ENCODE measurements at places on chromosomes 4 and X.

- DNase-seq: no peak
Measured at GRCh38 chr4:76504613-76505465, 69.8 kb downstream of the SHROOM3 start.

DNA sequence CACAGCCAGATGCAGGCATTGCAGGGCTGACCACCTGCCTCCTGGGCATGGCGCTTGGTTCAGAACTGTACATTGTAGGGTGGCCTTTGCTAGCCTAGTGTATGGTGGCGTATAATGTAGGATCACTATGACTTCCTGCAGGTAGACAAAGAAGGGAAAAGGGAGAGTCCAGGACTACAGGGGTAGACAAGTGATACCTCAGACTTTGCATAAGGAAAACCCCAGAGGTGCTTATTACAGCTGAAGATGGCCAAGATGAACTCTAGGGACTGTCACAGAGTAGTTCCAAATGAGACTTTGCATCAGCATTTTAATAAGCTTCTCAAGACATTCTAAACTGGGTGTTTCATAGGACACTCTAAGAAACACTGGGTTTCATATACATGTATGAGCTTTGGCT lies 116.4 kb upstream of the PUDP start:
- DNase-seq: no peak

GRCh38 chr4:168885400-168885799 lies 124.7 kb downstream of the CBR4 start:
- DNase-seq: no peak

DNA sequence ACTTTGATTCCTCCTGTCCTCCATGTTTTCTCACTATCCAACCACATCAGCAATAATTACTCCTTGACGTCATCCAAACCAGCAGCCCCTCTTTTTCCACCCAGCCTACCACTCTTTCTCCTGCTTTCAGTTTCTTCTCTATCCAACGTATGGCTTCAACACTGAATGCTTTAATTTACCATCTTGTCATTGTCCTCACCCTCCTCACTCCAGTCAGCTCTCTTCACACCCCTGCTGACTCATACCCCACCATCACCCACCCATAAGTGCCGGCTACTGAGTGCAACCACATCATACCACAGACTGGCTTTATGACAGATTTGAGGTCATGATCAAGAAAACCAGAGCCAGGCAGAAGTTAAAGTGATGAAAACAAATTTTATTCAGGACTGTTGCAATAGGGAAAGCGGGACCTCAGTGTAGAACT lies 9.8 kb upstream of the ANXA5 start:
- DNase-seq: peak; percentile 66

GRCh38 chr4:8281519-8282133 lies 12.1 kb downstream of the HTRA3 start:
- no peak for DNase-seq

DNA sequence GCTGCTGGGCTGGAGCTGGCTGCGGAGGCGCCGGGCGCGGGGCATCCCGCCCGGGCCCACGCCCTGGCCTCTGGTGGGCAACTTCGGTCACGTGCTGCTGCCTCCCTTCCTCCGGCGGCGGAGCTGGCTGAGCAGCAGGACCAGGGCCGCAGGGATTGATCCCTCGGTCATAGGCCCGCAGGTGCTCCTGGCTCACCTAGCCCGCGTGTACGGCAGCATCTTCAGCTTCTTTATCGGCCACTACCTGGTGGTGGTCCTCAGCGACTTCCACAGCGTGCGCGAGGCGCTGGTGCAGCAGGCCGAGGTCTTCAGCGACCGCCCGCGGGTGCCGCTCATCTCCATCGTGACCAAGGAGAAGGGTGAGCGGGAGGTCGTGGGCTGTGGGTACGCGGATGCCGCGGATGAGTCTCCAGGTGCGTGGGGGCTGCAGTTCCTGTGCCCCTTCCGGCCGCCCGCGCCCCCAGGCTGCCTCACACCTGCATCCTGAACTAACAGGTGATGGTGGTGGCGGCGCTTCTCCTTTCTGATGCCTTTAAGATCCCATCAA lies 499 bp downstream of the CYP2U1 start:
- DNase-seq: no peak

DNA sequence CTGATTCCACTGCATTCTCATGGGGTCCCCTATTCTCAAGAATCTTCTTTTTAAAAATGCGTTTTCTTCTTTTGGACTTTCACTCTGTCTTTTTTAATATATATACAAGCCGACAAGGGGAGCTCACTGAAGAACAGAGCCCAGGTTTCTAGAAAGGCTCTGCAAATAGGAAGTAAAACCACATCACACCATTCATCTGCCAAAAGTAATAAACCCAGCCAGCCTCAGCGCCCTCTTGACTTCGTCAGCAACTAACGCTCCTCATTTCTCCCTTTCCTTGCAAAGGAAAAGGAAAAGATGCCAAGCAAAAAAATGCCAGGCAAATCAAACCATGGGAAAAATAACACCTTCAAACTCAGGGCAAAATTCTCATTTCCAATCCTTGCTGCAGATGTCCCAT lies 136.4 kb downstream of the HHIP start:
- no peak for DNase-seq

GRCh38 chrX:130803537-130803936 lies 99.5 kb downstream of the ENOX2 start:
- no peak for DNase-seq

GRCh38 chrX:1483843-1484637 lies 31.3 kb upstream of the ASMTL start:
- no peak for DNase-seq

DNA sequence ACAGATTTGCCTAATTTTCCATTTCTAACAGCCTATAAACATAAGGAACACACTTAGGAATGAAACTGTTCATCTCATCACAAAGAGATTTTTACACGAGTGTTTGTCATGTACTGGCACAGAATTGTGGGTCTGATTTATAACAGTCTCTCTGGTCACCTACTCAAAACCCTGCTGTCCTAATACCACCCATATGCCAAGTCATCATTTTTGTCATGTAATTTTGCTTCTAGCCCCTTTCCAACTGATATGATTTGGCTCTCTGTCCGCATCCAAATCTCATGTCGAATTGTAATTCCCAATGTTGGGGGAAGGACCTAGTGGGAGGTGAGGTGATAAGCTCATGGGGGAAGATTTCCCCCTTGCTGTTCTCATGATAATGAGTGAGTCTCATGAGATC lies 284.1 kb upstream of the SLITRK2 start:
- no peak for DNase-seq

GRCh38 chrX:100593581-100593980 lies 8.8 kb downstream of the TNMD start:
- DNase-seq: no peak

- DNase-seq: no peak
Measured at GRCh38 chrX:149979126-149979644, 40.9 kb upstream of the EOLA2 start.

DNA sequence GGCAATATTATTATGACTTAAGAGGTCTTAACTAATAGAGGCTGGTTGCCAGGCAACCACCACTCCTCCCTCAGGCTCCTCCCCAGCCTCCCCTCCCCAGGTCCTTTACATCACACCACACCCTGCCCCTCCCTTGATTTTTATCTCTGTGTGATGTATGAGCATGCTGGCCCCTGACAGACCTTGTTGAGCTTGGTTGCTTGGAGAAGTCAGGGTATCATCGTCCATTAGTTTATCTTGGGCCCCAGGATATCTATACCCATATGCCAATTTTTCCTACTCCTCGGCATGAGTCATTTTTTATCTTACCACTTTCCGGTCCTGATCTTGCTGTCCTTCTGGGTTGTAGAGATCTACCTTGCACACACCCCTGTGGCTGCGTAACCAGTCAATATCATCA lies 2.5 kb downstream of the AKAP4 start:
- DNase-seq: no peak
